Activated naive CD8-positive, alpha-beta T cell treated with anti-CD3 and anti-CD28 coated beads for 36 hours (primary cell): ENCODE measurements at places on chromosomes 11 and 22. TPM values are rescaled to one million over a fixed set of nuclear protein-coding genes. Genes with fewer than 3 reads are reported as not detected.

NPAS4 gene
- total RNA-seq = 0.16 TPM

DNA sequence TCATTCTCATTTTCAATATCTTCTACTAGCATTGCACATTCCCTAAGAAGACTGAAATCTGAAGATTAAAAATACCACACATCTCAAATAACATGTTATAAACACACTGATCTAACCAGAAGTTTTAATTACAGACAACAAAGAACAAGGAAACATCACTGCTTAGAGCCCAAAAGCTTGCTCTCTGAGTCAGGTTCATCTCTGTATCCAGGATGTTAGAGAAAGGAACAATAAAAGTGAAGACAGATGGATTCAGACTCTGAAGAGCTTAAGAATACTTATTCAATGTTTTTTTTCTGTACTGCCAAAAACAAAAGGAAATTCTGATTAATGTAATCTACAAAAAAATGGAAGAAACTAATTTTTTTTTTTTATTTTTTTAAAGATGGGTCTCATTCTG is 16.5 kb downstream of the RDX start:
- no peak for DNase-seq

OR10G7 gene
- total RNA-seq = not detected

GRCh38 chr11:1660111-1660867 is 30.7 kb downstream of the KRTAP5-5 start:
- DNase-seq = no peak

DNA sequence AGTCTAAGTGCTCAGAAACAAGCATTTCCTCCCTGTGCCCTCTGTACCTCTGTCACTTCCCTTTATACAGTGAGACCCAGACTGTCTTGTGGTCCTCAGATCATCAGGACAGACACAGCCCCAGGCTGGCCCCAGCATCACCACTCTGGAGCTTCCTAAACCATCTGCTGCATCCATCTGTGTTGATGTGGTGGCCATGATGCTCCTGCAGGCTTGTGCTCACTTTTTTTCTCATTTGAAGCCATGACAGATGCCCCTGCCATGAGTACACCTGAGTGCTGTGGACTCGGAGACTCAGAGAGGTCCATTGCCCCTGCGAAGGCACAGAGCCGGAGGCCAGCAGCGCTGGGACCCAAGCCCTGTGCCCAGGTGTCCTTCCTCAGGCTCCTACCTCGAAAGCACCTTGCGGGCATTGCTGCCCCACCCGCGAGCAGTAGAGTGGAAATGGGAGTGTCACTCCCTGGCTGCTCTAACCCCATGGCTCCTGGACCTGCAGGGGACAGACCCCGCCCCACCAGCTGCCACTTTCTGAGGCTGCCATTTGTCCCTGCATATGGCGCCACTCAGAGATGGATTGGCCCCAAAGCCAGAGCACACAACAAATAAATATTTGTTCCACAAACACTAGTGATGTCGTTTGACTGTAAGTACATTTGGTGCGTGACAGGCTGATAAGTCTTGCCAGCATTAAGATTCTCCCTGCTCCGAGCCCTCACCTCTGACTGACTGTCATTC is 593.5 kb downstream of the TBC1D22A start:
- no peak for DNase-seq

GRCh38 chr11:99534812-99535211 is 514.1 kb downstream of the CNTN5 start:
- no peak for DNase-seq

GGTLC2 gene
- not detected for total RNA-seq

PRG3 gene
- not detected for total RNA-seq

SGSM1 gene
- 0.04 TPM for total RNA-seq

RNF26 gene
- total RNA-seq = 33.0 TPM

DNA sequence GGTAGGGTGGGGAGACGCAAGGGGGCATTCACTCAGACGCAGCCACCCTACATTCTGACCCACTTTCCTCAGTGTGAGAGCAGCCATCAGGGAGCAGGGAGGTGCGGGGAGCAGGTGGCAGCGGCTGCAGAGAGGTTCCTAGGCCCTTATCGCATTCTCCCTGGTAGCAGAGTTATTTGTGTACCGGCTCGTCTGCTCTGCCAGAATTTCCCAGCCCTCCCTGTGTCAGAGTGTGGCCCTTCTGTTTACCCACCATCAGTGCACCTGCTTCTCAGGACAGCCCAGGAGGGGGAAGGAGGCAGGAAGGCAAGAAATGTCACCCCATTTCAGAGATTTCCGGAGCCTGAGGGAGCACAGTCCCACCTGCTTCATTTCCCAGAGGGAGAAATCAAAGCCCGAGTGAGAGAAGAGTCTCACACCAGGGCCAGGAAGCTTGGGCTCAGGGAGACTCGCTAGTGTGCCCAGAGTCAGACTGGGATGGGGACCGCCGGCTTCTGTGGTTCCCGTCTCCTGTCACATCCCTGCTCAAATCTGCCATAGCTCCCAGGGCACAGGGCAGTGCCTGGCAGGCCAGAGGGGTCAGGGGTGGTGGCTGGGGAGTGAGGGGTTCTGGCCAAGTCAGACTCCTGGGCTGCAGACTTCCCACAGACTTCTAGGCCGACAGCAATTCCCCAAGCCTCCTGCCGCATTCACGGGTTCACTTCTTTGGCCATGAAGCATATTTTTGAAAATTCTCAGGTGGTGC is 49.7 kb downstream of the ARRB1 start:
- no peak for DNase-seq

DNA sequence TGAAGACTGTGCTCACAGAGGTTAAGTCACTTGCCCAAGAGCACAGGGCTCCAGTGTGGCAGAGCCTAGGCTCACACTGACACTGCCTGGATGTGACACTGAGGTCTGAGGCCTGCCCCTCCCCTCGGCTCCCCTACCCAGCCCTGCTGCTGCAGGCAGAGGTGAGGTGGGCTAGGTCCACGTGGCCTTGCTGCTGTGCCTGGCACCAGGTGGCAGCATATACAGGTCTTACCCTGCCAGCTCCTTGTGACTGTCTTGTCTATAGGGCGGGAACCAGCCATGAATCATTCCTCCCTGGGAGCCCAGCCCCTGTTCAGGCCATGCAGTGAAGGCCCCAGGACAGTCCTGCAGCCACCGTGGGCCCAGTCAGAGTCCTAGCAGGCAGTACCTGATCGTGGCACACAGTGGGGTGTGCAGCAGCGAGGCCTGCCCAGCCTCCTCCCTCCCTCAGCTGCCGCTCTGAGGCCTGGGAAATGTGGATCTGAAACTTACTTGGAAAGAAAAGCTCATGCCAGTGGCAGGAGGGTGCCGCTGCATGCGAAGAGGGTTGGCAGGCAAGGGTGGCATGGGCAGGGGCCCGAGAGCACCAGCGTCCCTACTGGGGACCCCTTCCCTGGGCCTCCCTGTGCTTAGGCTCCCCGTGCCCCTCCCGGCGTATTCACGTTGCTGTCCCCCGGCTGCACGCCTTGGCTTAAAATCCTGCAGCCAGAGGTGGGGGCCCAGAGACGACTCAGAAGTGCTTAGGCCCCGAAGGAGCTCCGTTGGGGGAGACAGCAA is 1.2 kb upstream of the CERK start:
- peak; percentile 31 for DNase-seq

GRCh38 chr22:24687322-24687721 is 84.3 kb downstream of the GGT1 start:
- no peak for DNase-seq
